ENCODE measurements at places on chromosomes 2 and 18. TPM values are rescaled to one million over a fixed set of nuclear protein-coding genes. Genes with fewer than 3 reads are reported as not detected.

SGPP2 gene
- total RNA-seq, result not detected

- H3K36me3 ChIP-seq, result no peaks in the 10 kb centered on the region
- no peak for DNase-seq
- no peak overlapping the region for H3K27ac ChIP-seq
- no peaks in the 10 kb centered on the region for H3K4me1 ChIP-seq
These were observed 130.2 kb downstream of the FAM124B start for GRCh38 chr2:224271617-224272236.

DNA sequence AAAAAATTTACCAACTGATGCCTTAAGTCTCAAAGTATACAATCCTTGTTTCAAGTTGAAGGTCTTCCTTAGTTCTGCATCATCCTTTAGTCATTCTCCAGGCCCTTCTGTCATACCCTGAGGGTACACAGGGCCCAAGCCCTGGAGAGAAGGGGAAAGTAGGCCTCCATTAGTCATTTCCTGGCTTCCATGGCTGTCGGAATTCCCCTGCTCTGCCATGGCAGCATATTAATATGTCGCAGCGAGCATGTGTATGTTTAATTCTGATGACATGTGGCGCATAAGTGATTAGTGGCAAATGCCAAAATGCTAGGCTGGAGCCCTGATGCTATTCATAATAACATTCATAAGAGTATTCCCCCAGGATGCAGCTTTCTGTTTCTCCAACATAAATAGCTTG is 22.1 kb downstream of the GPR39 start:
- no peak for DNase-seq
- H3K27ac ChIP-seq, result no peak overlapping the region
- no peaks in the 10 kb centered on the region for H3K4me1 ChIP-seq
- no peaks in the 10 kb centered on the region for H3K36me3 ChIP-seq
- H3K27me3 ChIP-seq, result no peaks in the 10 kb centered on the region

COL5A2 gene
- total RNA-seq, result 99.4 TPM

- no peak overlapping the region for H3K4me3 ChIP-seq
- no peaks in the 10 kb centered on the region for H3K27me3 ChIP-seq
- no peak overlapping the region for H3K27ac ChIP-seq
- no peaks in the 10 kb centered on the region for H3K36me3 ChIP-seq
- no peak for DNase-seq
These were observed 109.2 kb upstream of the MAP2 start for GRCh38 chr2:209314653-209315052.
